ENCODE measurements at places on chromosomes 7 and 10.

DNA sequence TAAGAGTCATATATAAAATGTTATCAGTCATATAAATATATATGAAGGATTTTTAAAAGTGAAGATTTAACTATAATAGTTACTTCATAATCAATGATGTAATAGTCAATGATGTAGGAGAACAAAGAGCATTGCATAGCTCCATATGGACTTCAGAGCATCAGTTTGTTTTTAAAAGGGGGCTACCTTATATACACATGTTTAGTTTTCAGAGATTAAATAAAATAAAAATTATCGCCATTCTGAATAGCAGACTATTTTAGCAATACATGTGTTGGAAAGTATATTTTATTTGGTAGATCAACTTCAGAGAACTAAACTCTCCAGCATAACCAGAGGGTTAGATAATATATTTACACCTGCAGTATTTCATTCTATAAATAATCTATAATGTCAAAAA, 29.1 kb upstream of the EPC1 start:
- DNase-seq: no peak

DNA sequence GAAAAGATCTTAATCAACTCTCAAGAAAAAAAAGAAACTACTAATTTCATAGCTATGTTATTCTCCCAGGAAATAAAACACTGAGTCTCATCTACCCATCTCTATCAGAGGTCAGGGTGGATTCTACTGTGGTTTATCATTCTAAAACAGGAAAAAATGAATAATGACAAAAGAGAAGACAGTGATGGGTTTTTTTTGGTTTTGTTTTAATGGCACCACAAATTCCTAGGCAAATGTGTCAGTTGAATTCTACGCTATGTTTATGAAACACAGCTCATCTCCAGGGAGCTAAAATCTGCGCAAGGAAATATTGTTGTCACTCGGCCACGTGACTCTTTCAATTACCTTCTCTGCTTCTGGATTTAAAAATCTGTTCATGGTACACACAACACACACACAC, 393.4 kb upstream of the SORCS1 start:
- no peak for DNase-seq

DNA sequence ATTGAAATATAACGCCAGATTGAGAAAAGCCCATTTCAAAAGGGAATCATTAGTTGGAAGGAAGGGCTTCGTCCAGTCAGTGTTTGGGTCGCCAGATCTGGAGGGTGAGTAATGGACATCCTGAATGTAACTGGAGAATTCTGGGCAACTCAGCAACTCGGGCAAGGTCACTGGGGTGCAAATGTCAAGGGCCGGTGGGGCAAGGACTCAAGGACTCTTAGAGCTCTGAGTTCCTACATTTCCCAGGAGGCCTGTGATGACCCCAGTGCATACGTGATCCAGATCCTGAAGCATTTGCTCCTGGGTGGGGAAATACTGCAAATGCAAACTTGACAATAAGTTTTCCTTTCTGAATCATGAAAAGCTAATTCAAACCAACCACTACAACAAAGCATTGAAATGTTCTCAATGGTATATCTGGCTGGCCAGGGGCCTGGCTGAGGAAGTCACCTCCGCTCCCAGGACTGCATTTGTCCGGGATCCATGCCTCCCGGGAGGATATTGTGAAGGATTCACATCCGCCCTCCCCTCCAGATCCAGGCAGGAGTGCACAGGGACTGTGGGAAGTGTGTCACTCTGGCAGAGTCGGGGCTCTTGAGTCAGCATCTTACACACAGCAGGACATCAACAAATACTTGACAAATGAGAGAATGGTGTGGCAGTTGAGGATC, 164.0 kb downstream of the FANK1 start:
- no peak for DNase-seq

- DNase-seq: no peak
Observed at GRCh38 chr10:132957131-132957530, 14.8 kb upstream of the CFAP46 start.
